ENCODE measurements at places on chromosomes 3 and 15.

- DNase-seq: peak; percentile 55
Measured at GRCh38 chr3:187264021-187264420, 27.5 kb downstream of the MASP1 start.

DNA sequence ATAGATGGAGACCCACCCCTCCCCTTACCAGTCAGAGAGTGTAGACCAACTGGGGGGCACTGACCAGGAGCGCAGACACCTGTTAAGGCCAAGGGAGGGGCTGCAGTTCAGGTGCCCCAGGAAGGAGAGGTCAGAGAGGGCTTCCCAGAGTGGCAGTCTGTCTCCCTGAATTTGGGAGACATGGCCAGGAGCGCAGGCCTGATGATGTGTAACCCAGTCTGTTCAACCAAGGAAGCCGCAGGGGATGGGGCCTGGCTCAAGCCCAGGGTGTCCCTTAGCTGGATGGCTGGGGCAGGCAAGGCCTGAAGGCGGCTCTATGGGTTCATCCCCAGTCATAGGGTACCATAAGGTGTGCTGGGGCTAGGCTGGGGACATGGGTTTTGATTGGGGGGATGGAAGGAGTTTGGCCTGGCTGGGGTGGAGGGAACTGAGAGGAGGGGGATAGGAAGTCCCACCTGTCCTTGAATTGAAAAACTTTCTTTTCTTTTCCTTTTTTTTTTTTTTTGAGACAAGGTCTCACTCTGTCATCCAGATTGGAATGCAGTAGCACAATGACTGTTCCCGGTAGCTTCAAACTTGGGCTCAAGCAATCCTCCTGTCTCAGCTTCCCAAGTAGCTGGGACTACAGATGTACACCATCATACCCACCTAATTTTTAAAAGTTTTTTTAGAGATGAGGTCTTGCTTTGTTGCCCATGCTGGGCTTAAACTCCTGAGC lies 75.7 kb downstream of the SMAD6 start:
- DNase-seq: no peak

- DNase-seq: no peak
Measured at GRCh38 chr15:88323468-88323867, 66.9 kb upstream of the NTRK3 start.

DNA sequence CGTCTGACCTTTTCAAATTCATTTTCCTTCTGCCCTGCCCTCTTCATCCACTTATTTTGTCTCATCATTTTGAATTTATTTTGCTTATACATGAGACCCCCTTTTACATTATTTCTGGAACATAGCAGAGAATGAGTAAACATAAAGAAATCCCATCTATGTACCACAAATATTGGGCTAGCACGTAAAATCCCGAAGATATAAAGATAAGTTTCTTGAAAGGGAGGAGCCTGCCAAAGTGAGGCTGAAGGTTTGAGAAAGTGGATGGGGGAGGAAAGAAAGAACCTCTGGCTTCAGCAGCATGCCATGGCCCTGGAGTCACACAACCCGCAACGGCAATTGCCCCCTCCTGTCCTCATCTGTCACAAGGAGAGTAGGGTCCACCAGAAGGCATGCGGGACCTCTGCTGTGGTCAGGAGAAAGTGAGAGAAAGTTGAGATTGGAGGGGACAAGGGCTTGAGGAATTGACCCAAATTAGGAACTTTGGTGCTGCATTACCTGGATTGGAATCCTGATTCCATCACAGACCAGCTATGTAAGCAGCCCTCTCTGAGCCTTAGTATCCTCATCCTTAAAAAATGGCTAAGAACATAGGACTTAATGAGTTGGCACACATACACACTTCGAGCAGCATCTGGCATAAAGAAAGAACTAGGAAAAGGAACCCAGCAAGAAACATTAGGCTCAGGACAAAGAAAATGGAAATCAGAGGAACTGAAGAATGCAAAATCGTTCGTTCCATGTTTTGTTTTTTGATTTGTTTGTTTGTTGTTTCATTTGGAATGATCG lies 53.7 kb upstream of the GYG1 start:
- peak; percentile 86 for DNase-seq

DNA sequence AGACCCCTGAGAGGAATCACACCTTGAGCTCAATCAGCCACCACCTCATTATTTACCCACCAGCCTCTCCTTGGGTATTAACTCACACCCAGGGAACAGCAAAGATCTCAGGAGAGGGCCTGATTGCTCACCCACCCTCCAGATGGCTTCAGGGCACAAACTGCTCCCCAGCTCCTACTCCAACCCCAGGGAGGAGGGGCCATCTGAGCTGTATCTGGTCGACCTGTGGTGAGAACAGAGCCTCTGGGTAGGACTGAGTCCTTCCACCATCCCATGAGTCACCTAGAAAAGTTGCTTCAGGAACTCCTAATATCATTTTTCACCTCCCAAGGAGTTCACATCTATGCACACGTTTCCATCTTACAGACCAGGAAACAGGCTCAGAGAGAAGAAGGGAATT lies 44.8 kb upstream of the HES1 start:
- DNase-seq: peak; percentile 89

- no peak for DNase-seq
Measured at GRCh38 chr3:159839561-159840379, 148.9 kb upstream of the IL12A start.
